Mesenteric fat pad (tissue), 1 donor: ENCODE measurements at places on chromosomes 13 and 19. TPM values are rescaled to one million over a fixed set of nuclear protein-coding genes. Genes with fewer than 3 reads are reported as not detected.

DNA sequence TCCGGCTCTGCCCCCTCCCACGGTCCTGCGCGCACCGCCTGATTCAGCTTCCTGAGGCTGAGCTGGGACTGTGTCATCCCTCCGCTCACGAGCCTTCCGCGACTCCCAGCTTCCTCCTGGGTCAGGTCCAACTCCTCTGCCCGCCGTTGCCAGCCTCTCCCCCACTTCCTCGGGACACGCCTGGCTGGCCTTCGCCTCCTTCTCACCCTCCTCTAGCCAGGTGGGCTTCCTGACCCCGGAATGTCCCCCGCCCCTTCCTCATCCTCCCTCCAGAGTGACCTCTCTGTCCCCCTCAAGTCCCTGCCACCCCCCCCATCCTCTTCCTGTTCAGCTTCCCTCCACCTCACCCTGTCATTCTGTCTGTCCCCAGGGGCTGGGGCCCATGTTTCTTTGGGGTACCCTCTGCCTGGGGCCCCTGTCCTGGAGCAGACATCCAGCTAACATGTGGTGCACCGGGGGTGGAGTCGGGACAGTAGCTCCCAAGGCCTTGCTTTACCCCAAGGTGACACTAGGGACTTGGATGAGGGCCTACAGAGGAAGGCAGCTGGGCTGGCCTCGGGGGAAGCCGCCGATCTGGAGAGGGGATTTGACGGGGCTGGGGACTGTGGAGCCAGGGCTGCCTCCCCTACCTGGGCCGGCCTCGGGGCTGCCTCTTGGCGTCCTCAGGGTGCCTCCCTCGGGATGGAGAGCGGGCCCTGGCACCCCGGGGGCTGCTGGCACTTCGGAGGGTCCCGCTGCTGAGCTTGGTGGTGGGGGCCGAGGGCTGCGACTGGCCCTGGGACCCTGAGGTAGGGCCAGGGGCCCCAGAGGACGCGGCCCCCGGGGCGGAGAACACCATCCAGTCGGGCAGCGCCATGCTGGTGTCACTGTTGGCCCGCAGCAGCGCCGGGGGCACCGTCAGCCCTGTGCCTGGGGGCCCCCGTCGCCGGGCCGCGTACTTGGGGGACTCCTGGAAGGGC lies 16.5 kb downstream of the SHANK1 start:
- no peak for DNase-seq

GRCh38 chr19:16193466-16193865 lies 4.2 kb upstream of the AP1M1 start:
- no peak for DNase-seq

DNA sequence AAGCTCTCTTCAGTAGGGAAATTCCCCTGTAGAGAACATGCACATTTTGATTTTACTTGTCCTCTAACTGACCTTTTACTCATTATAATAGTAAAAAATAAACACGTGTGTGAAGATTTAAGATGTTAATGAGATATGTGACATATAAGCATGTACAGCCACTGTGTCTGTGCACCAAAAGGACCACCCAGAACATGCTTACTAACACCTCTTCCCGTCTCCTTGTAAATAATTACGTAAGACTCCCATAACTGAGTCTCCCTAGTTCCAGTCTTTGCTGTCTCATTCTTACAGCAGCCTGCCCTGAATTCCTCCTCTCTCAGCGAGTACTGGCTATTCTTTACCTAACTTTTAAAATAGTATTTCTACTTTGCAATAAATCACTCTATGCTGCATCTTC lies 53.6 kb downstream of the ZNF100 start:
- DNase-seq = no peak

The FAM216B gene
- not detected for total RNA-seq

GRCh38 chr19:40598121-40598917 lies 2.9 kb upstream of the LTBP4 start:
- no peak for DNase-seq

The HSD17B14 gene
- 9.4 TPM for total RNA-seq

The UBL5 gene
- 263 TPM for total RNA-seq

DNA sequence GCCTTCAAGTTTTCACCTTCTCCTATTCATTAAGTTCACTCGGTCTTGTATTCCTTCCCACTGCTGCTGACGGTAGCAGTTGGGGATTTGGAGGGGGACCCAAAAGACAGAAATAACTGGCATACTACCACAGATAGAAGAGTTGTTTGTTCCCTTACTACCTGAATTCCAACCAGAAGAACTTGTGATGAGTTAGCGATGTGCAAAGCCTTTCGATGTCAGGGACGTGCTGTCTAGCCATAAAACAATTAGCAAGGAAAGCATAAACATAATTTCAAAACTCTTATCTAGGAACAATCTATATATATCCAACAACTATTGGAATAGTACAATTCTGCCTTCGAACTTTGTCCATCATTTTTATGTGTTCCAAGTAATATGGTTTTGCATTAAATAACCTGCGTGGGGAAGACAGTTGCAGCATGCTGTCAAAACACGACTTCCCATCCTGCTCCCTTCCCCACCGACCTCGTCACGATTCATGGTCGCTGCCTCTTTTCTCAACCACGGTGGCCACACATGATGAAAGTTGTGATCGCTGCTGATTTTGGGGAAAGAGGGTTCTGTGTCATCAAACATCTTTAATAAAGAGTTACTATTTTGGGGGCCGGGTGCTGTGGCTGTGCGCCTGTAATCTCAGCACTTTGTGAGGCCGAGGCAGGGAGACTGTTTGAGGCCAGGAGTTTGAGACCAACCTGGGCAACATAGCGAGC lies 3.8 kb upstream of the SLC7A9 start:
- DNase-seq = no peak

GRCh38 chr13:51902776-51903175 lies 41.0 kb downstream of the CCDC70 start:
- no peak for DNase-seq

DNA sequence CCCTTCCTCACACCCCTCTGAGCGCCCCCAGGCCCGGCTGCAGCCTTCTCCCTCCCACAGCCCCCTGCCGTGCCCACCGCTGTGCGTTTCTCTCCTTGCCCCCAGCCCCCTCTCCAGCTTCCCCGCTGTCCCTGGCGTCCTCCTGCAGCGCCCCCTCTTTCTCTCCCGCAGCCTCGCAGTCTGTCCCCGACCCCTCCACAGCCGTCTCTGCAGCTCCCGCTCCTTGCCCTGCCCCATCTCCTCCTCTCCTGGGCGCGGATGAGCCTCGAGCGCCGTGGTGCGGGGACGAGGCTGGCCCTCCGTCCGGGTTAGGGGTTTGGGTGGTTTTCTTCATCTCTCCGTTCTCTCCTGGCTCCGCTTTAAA lies 1.1 kb downstream of the KMT5C start:
- no peak for DNase-seq

- DNase-seq = no peak
These were observed 13.6 kb downstream of the LTBP4 start for GRCh38 chr19:40614622-40615411.

DNA sequence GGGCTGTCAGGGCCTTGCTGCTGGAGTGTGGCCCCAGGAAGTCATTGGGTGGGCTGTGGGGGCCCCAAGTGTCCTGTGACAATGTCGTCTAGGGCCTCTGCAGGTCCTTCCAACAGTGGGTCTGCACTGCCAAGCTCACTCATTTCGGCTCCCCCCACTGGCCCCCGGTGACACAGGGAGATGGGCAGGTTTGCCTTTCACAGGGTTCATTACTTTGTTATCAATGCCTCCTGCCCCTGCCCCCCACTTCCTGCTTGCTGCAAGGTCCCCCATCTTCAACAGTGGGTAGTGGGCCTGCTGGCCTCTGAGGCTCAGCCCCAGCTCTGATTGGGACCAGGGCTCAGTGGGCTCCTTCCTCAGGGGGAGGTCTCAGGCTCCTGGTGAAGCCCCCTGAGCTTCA lies 149.8 kb downstream of the URI1 start:
- DNase-seq = no peak

The ZNF433 gene
- total RNA-seq = 3.5 TPM

DNA sequence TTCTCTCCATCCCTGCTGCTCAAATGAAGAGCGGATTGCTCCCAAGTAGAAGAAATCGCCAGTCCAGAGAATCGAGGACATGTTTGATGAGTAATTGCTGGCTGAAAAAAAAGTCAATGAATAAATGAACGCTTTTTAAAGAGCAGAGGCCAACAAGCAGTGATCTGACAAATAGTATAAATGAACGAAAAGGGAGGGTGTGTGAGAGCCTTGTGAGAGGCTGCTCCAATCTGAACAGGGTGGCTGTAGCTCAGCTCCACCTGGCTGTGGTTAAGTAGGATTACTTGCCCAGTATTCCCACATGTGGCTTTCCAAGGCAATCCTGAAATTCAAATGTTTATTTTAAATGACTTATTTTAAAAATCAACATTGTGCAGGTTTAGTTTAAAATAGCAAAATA lies 117.1 kb downstream of the TSHZ3 start:
- no peak for DNase-seq

GRCh38 chr13:104855581-104855980 lies 1679.9 kb downstream of the EFNB2 start:
- no peak for DNase-seq

DNA sequence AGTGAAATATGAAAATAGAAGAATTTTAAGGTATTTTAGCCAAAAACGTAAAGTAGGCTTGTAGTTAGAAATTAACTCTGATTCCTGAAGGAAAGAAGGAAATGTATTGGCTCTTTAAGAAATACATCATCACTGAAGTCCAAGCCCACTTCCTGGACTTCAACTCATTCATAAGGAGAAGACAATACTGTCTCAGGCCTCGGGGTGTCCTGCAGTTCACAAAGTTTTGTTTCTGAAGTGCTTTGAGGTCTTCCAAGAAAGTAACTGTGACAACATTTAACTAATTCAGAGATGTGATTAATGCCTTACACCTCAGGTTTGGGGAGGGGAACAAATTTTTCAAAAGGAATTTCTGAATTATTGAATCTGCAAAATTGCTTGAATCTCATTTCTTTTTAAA lies 65.8 kb upstream of the STARD13 start:
- no peak for DNase-seq

DNA sequence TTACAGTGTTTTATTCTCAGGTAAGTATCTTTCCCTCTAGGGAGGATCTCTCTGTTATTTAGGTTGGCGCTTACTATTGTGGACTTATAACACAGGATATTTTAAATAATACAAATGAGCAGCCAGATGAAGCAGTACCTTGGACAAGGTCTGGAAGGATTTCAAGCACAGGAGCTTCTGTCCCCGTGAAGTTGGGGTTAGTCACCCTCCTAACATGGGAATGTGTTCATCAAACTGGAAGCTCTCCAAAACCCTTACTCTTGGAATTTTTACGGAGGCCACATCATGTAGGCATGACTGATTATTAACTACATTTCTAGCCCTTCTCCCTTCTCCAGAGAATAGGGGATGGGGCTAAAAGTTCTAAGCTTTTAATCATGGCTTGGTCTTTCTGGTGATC lies 38.3 kb upstream of the SPRY2 start:
- DNase-seq = no peak

- DNase-seq = no peak
These were observed 13.0 kb upstream of the FPR3 start for GRCh38 chr19:51781999-51782398.

- DNase-seq = no peak
These were observed 407 bp upstream of the ZNF550 start for GRCh38 chr19:57560049-57560491.

DNA sequence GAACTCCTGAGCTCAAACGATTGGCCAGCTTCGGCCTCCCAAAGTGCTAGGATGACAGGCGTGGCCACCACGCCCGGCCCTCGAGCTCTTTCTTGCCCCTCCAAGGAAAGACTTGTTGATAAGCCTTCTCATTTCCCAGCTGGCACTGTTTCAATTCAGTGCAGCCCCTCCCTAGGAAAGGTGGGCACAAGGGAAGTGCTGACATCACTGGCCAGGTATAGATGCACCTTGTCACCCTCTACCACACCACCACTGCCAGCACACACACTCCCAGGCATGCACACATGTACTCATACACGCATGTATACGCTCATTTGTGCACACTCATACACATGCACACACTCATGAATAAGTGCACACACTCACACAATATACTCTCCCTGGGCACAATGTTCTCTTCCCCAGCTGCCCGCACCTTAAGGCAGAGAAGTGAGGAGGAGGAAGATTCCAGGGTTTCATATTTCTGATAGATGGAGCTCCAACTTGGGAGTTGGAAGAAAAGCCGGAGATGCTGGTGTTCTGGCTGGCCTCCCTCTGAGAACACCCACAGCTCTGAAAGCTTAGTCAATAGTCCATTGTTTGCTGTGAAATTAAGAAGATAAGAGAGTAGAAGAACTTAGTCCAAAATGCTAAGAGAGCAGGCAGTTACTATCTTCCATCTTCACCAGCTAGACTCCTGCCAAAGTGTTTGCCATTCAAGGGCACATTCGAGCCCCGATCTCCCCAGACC lies 196.7 kb downstream of the FOXO1 start:
- peak; percentile 59 for DNase-seq

- DNase-seq = no peak
These were observed 7.6 kb upstream of the KANK2 start for GRCh38 chr19:11204943-11205349.

The ANO8 gene
- total RNA-seq = 16.2 TPM

- DNase-seq = peak; percentile 95
These were observed 32.2 kb downstream of the MYO9B start for GRCh38 chr19:17107546-17108452.

DNA sequence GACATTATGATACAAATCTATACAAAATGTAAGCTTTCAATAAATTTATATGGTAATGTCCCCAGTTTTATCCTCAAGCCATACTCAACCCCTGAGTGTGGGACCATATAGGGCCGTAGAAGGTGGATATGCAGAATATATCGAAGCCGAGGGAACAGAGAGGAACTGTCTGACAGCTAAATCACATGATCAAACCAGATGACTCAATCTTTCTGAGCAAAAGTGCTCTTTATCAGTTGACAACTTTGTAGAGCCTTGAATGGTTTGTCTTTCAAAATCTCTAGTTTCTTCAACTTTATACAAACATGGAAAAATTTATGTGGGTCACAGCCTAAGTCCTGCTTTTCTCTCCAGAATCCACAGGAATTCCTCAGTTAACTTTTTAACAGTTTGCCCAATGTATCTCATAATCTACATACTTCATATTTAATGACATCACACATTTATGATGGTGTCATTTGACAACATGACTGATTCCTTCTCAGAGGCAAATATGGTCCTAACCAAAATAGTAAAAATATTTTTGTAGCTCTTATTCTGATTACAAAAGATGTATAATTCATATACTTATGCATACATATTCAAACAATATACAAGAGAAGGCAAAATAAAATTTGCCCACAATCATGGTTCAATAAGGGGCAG lies 673.0 kb upstream of the GPC6 start:
- no peak for DNase-seq

GRCh38 chr13:45728759-45729158 lies 26.6 kb downstream of the CBY2 start:
- no peak for DNase-seq

DNA sequence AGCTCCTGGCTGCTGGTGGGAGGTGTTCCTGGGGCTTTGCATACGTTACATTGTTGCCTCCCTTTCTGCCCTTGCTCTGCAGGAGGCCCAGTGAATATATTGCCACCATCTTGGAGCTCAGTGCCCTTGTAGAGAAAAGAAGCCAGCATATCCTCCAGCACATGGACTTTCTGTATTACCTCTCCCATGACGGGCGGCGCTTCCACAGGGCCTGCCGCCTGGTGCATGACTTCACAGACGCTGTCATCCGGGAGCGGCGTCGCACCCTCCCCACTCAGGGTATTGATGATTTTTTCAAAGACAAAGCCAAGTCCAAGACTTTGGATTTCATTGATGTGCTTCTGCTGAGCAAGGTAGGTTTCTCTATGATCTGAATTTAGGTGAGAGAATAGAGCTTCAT lies 10.5 kb downstream of the CYP4F12 start:
- no peak for DNase-seq
